ENCODE measurements at places on chromosomes 5 and 9.

DNA sequence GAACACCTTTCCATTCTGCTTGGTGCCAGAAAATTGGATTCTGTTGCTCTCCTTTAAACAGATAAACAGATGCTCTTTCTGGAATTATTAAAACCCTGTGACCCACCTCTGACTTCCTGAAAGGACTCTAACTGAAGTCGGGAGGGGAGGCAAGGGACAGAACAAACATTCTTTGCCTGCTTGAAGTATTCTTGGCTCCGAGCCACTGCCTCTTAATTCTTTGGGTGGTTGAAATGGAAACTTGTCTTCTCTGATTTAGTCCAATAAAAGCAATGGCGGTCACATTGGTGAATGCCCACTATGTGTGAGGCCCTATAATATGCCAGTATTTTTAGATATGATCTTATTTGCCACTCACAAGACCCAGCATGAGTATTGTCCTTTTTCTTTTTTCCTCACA lies 236.8 kb downstream of the SLIT3 start:
- no peak for DNase-seq
- H3K36me3 ChIP-seq: no peaks in the 10 kb centered on the region
- H3K4me3 ChIP-seq: no peak overlapping the region
- H3K27ac ChIP-seq: no peak overlapping the region
- H3K4me1 ChIP-seq: no peaks in the 10 kb centered on the region
- no peaks in the 10 kb centered on the region for H3K27me3 ChIP-seq

DNA sequence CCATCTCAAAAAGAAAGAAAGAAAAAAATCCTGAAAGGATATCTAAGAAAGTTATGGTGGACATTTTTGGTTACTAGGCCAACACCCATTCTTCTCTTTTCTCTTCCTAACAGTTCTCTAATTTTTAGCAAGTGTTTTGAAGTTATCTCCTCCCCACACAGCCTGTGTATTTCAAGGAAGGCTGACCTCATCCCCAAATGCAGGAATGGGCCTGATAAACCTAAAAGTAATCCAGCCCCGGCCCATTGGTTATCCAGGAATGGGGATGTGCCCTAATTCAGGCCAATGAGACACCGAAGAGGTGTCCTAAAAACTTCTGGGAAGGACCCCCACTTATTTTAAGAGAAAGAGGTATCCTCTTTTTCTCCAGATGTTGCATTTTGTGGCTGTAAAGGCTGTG lies 46.6 kb downstream of the F2R start:
- H3K36me3 ChIP-seq: no peaks in the 10 kb centered on the region
- H3K27me3 ChIP-seq: no peaks in the 10 kb centered on the region
- peaks cover 4% of the 10 kb centered on the region for H3K4me1 ChIP-seq

DNA sequence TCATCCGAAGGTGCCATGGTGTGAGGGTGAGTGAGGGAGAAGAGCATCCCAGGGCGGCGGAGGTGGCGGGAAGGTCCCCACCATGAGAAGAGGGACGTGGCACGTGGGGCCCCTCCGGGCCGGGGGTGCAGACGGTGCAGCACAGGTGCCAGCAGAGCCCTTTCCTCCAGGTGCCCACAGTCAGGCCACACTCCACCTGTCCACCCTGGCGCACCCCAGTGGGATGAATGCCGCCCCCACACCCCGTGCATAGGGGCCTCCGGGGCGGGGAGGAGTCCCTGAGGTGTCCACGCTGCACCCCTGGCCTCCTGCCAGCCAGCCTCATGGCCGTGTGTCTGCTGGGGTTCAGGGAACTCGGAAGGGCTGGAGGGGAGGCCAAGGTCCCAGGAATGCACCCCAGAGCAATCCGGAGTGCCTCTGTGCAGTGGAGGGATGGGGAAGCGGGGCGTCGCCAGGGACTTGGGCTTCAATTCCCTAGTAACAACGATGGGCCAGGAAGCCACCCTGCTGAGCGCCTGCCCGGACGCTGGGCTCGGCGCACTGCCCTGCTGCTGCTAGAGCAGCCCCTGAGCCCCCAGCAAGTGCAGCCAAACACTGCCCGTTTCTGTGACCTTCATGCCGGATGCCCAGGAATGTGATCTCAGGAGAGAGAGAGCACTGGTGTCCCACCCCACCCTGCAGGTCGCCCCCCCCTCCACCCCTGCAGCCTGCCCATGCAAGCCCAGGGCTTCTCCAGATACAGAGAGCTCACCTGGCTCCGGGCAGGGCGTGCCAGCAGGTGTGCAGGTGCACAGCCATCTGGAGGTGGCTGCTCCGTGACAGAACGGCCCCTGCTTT lies 8.8 kb upstream of the NACC2 start:
- peaks cover 39% of the 10 kb centered on the region for H3K4me1 ChIP-seq
- H3K36me3 ChIP-seq: no peaks in the 10 kb centered on the region

- no peak for DNase-seq
- no peaks in the 10 kb centered on the region for H3K4me1 ChIP-seq
- no peak overlapping the region for H3K4me3 ChIP-seq
- no peaks in the 10 kb centered on the region for H3K27me3 ChIP-seq
Measured at GRCh38 chr5:62506659-62507460, 71.8 kb upstream of the LRRC70 start.

- H3K27ac ChIP-seq: no peak overlapping the region
- no peaks in the 10 kb centered on the region for H3K36me3 ChIP-seq
- no peaks in the 10 kb centered on the region for H3K27me3 ChIP-seq
- no peaks in the 10 kb centered on the region for H3K4me1 ChIP-seq
- no peak for DNase-seq
Measured at GRCh38 chr9:108234811-108235210, 621.0 kb downstream of the ACTL7B start.

DNA sequence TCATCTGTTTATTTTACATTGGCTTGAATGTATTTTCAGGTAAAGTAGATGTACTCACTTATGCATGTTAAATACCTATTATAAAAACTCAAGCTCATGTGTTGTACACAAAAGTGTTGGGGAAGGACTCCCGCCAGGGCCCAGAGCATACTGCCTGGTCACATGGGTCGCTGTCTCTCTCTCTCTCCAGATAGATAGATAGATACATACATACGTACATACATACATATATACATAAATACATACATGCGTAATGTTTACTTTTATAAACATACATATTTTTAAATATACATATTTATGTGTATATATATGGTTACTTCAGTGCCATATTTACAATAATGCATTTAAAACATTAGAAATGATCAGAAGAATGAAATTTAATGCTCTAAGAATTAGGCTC lies 24.7 kb downstream of the ASPN start:
- no peaks in the 10 kb centered on the region for H3K36me3 ChIP-seq
- H3K27ac ChIP-seq: no peak overlapping the region
- H3K4me3 ChIP-seq: no peak overlapping the region
- no peak for DNase-seq

DNA sequence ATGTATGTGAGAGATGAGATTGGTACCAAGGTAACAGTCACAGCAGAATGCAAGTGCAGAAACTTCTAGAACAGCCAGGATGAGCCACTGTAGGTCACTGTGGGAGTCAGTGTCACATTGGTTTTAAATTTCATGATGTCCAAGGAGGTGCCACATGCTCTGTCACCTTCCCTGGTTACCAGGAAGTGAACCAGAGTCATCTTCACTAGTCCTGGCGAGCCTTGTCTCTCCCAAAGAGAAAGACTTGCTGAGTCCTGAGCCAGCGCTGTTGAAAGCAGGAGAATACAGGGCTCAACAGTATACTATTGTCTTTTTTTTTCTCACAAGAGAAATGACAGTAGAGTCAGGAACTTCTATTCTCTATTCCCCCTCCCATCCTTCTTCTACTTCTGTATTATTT lies 615.5 kb downstream of the RAB3C start:
- H3K27ac ChIP-seq: no peak overlapping the region
- no peaks in the 10 kb centered on the region for H3K27me3 ChIP-seq
- H3K4me1 ChIP-seq: no peaks in the 10 kb centered on the region
- no peaks in the 10 kb centered on the region for H3K36me3 ChIP-seq
- DNase-seq: no peak

GRCh38 chr9:105416840-105417239 lies 31.0 kb upstream of the FSD1L start:
- H3K4me1 ChIP-seq: peaks cover 4% of the 10 kb centered on the region
- no peak for DNase-seq
- H3K36me3 ChIP-seq: no peaks in the 10 kb centered on the region
- H3K27me3 ChIP-seq: peaks cover 7% of the 10 kb centered on the region

- no peaks in the 10 kb centered on the region for H3K27me3 ChIP-seq
- no peak for DNase-seq
- H3K4me3 ChIP-seq: no peak overlapping the region
- H3K27ac ChIP-seq: no peak overlapping the region
- H3K36me3 ChIP-seq: peaks cover 69% of the 10 kb centered on the region
Measured at GRCh38 chr5:96743805-96744204, 63.9 kb downstream of the ERAP1 start.

GRCh38 chr5:111072949-111073682 lies 1.6 kb downstream of the TSLP start:
- H3K4me1 ChIP-seq: peaks cover 18% of the 10 kb centered on the region
- peaks cover 49% of the 10 kb centered on the region for H3K27me3 ChIP-seq
- H3K36me3 ChIP-seq: no peaks in the 10 kb centered on the region
- DNase-seq: peak; percentile 41
- H3K4me3 ChIP-seq: peak overlapping the region; percentile 51

GRCh38 chr9:121648799-121649198 lies 2.6 kb upstream of the DAB2IP start:
- DNase-seq: no peak
- peaks cover 32% of the 10 kb centered on the region for H3K27me3 ChIP-seq
- no peak overlapping the region for H3K4me3 ChIP-seq
- no peaks in the 10 kb centered on the region for H3K36me3 ChIP-seq
- no peaks in the 10 kb centered on the region for H3K4me1 ChIP-seq
- no peak overlapping the region for H3K27ac ChIP-seq

DNA sequence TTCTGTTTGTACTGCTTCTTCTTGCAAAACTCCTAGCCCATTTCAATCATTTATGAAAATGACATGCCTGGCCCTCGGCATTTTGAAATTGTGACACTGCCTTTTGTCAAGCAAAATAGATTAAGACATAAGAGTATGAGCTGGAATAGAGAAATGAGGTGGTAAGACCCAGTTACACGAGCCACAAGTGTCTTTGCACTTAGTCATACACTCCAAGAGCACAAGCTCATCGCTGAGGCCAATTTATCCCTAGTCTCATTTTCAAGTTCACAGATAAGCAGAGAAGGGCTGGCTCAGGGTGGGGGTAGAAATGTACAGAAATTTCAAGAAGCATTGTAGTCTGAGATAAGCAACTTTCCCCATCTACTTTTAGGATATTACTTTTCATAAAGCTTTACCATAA lies 40.6 kb upstream of the MAP1B start:
- no peak overlapping the region for H3K4me3 ChIP-seq
- H3K4me1 ChIP-seq: no peaks in the 10 kb centered on the region
- H3K36me3 ChIP-seq: no peaks in the 10 kb centered on the region

DNA sequence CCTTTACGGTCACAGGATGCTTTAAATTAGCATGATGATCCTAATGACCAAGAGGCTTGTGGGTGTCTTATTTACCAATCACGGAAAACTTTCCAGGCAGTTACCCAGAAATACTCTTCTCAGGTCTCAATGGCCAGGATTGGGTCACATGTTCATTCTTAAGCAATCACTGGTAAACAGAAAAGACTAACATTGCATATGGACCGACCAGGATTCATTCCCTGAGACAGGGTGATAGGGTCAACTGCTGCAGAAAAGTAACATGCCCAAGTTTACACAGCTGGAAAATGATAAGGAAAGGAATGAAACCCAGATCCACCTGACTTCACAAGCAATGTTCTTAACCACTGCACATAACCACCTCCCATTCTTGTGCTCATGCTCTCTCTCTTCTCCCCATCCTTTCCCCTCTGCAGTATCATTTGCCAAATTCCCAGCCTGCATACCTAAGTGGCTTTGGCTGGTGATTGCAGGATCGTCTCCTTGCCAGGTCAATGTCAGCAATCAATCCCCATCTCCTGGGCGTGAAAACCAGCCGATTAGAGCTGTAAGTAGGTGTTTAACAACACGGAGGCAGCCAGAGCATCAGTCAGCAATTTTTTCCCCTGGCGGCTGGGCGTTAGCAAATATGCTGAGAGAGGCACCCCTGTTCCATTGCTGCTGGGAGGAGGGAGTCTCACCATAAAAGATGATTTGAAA lies 219.4 kb downstream of the NMUR2 start:
- no peaks in the 10 kb centered on the region for H3K4me1 ChIP-seq
- no peaks in the 10 kb centered on the region for H3K36me3 ChIP-seq
- no peaks in the 10 kb centered on the region for H3K27me3 ChIP-seq
- no peak overlapping the region for H3K27ac ChIP-seq
- no peak overlapping the region for H3K4me3 ChIP-seq
- no peak for DNase-seq

DNA sequence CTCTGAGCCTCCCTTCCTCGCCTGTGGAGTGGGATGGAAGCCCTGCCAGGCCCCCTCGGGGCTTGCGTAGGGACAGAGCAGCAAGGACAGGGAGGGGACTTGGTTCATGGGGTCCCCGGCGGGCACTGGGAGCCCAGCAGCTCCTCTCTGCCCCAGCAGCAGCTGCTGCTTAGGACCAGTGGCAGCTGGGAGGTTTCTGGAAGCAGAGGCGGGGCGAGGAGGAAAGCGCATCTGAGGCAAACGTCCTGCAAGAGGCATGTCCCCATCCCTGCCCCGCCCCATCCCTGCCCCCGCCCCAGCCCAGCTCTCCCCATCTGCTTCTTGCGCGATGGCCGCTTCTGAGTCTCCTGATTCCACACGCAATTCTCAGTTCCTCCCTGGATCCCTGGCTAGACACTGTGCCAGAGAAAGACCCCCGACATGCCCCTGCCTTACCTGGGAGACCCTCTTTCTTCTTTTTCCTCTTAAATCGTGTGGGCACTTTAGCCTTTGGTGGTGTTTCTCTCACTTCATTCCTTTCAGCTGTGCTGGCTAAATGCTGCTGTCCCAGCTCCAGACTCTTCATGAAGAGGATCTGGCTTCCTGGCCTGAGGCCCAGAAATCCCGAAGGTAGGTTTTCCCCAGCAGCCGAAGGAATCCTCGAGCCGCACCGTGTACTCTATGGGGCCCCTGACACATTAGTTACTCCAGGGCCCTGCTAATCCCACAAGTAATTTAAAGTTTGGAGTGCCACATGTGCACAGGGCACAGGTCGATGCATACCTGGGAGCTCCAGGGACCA lies 4.4 kb upstream of the OR2S2 start:
- H3K4me1 ChIP-seq: no peaks in the 10 kb centered on the region
- no peaks in the 10 kb centered on the region for H3K36me3 ChIP-seq
- DNase-seq: no peak
- no peak overlapping the region for H3K27ac ChIP-seq
- H3K27me3 ChIP-seq: peaks cover 4% of the 10 kb centered on the region

GRCh38 chr5:180352116-180353047 lies 754 bp downstream of the GFPT2 start:
- peaks cover 7% of the 10 kb centered on the region for H3K4me1 ChIP-seq
- no peak overlapping the region for H3K4me3 ChIP-seq
- no peaks in the 10 kb centered on the region for H3K36me3 ChIP-seq
- peaks cover 26% of the 10 kb centered on the region for H3K27me3 ChIP-seq

DNA sequence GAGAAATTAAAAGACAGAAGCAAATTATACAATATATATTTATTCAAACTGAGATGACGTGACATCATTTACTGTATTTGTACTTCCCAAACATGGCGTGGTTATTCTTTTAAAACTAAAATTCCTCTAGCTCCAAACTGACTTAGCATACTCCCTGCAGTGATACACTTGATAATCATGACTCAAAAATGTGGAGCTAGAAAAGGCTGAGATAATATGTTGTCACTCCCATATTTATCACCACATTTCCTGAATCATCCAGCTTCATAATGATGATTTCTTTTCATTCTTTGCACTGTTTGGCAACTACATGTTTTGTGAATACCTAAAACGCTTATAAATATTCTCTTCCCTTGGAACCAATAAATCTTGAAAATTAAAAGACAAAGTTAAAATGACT lies 341.0 kb downstream of the EBF1 start:
- H3K4me3 ChIP-seq: no peak overlapping the region
- H3K4me1 ChIP-seq: no peaks in the 10 kb centered on the region
- no peaks in the 10 kb centered on the region for H3K36me3 ChIP-seq

Measured in CD8-positive, alpha-beta memory T cell (primary cell).